ENCODE measurements at places on chromosomes 11 and 22. TPM values are rescaled to one million over a fixed set of nuclear protein-coding genes. Genes with fewer than 3 reads are reported as not detected.

DNA sequence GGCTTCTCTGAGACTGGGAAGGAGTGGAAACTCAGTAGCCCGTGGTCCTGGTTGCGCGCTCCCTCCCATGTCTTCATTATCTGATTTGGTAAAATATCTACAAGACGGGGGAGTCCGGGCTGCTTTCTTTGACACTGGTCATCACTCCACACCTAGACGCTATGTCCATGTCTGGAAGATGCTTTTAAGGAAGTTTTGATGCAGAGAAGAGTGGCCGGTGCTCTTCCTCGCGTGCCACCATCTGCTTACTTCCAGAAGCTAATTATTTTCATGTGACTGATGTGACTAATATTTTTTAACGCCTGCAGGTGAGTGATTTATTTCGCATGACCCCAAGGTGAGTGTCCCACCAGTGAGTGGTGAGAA is 339 bp upstream of the TRIM21 start:
- no peak for DNase-seq

GRCh38 chr22:19530751-19531150 is 6.5 kb upstream of the CLDN5 start:
- no peak for DNase-seq

DNA sequence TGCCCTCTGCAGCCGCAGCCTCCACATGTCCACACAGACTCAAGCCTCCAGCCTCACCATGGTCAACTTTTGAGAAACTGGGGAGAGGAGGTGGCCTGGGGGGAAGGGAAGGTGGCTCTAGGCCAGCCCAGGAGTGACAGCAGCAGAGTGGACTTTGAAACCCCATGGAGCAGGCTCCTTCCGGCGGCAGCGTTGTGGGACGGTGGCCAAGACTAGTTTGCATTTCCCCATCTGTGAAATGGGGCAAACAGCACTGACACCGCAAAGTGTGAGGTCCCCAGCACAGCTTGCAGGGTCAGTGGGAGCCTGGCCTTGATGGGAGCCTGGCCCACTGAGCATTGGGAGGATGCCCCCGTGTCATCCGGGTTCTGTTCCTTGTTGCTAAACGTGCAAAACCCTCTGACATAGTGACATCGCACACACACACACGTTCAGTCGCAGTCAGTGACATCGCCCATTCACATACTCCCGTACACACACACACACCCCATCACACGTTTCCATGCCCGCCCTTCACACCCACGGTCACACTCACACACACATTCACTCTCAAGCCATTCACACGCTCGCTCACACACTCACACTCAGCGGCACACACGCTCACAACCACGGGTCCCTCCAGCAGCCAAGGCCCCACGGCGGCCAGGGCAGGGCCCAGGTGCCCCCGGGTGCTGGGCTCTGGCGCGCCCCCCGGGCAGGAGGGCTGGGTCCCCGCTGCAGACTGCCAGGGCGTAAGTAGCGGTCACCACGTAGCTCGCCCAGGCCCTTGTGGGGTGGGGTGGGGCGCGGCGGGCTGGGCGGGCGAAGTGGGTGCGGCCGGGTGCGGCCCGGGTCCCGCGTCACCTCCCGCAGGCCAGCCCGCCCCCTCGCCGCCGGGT is 585 bp downstream of the CYB5R3 start:
- peak; percentile 34 for DNase-seq

MS4A6E gene
- total RNA-seq: not detected

CABP7 gene
- not detected for total RNA-seq
